A375 (cell line): ENCODE measurements at places on chromosomes 7 and 10. TPM values are rescaled to one million over a fixed set of nuclear protein-coding genes. Genes with fewer than 3 reads are reported as not detected.

The GCK gene
- not detected in 2 replicates for total RNA-seq

The NANOS1 gene
- total RNA-seq: 6.4 and 9.7 TPM in 2 replicates

The SFMBT2 gene
- 6.1 and 6.2 TPM in 2 replicates for total RNA-seq

The OGDHL gene
- 2.7 and 3.0 TPM in 2 replicates for total RNA-seq

The FAM25G gene
- total RNA-seq: not detected in 2 replicates

The ADAM12 gene
- 2.2 and 2.8 TPM in 2 replicates for total RNA-seq
